ENCODE measurements at places on chromosomes 5 and 9.

DNA sequence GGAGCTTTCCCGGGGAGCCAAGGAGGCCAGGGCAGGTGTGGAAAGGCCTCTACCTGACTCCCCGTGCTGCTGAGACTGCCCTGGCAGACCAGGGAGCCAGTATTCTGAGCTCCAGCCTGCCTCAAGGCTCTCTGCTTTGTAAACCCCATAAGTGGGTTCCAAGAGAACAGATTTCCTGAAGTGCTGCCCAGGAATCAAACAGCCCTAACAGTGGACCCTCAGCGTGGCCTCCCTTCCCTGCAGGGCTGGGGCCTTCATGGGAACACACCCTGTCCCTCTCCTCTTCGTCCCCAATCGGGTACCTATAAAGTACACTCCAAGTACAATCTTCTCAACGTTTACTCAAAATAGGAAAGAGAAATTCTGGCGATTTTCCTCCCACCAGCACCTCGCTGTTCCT is 252.5 kb downstream of the FSTL4 start:
- no peak for DNase-seq

- DNase-seq, result no peak
Measured at GRCh38 chr5:7533941-7534340, 138.0 kb downstream of the ADCY2 start.

- DNase-seq, result no peak
Measured at GRCh38 chr5:44887722-44888121, 79.0 kb downstream of the MRPS30 start.

- DNase-seq, result no peak
Measured at GRCh38 chr5:85651731-85652130, 966.0 kb upstream of the COX7C start.

Measured in hematopoietic multipotent progenitor cell treated with erythropoietin and hydrocortisone succinate and interleukin-3 and kit ligand, for 4 days (in vitro differentiated cells).